Stimulated activated CD4-positive, alpha-beta T cell treated with anti-CD3 and anti-CD28 coated beads, Interleukin-12 subunit alpha, Interleukin-12 subunit beta, amount 100 ng/mL, for 24 hours (primary cell): ENCODE measurements at places on chromosomes 16 and 17.
A peak's percentile ranks its signal among the peaks of the same experiment; 100 is the strongest.

DNA sequence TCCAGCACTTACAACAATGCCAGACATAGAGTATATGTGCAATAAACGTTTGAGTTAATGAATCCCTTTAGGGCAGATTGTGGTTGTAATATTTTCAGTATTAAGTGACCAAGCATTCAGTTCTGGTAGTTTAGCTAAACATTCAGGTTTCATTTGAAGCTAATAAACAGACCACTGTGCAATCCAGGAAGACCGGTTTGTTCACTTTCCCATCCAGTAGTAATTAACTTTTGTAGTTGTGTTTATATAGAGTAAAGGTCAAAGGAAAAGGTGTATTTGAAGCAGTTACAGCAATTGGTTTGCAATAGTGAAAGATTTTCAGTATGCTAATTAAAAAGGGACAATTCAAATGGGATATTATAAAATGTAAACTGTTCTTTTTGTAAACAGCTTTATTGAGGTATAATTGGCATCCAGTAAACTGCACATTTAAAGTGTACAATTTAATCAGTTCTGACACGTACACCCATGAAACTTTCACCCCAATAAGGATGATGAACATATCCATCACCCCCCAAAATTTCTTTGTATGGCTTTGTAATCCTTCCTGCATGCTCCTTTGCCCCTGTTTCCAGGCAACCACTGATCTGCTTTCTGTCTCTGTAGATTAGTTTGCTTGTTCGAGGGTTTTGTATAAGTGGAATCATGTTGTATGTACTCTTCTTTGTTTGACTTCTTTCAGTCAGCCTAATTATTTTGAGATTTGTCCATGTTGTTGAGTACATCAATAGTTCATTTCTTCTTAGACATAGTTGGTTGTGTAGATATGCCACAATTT lies 26.3 kb downstream of the MRTFB start:
- no peak for DNase-seq

DNA sequence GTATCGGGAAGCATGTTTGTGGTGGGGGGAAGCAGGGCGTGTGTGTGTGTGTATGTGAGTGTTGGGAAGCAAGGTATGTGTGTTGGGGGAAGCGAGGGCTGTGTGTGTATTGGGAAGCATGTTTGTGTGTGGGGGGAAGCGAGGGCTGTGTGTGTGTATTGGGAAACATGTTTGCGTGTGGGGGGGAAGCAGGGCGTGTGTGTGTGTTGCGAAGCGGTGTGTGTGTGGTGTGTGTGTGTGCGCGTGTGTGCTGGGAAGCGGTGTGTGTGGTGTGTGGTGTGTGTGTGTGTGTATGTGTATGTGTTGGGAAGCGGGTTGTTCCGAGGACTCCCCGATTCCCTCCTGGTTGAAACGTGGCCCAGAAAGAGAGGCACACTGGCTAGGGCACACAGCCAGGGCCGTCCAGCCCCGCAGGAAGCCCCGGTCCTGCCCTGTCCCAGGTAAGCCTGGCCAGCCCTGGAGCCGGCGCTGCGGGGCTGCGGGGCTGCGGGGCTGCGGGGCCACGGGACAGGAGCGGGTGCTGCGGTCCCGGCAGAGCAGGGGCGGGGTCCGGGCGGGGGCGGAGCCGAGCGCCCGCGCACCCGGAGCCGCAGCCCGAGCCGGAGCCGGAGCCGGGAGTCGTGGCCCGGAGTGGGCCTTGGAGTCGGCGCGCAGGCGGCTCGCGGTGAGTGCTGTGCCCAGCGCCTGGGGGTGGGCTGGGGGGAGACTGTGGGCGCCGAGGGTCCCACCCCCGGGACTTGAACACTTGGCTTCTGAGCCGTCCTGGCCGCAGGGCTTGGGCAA lies at the start of gene NOD2:
Gene NOD2 (plus strand): TSS at position 608 of the 783 bp plus-strand sequence. CDS start 5,890 bp downstream, outside the sequence.
- DNase-seq = no peak

DNA sequence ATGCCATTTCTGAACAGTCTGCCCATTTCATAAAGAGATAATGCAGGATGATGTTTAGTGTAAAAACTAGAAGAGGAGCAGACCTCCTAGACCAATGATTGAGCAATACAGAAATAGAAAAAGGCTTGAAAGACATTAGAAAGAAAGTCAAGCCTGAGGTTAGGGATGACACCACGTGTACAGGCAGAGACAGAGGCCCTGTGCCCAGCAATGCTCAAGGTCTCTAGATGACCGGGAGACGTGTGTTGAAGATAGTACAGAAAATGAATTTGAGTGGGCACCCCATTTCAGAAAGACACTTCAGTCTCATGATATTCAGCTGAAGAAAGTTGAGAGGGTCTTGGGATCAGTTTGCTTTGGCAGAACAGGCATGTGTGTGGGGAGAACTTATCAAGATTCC lies 5.4 kb downstream of the GID4 start:
- no peak for DNase-seq

DNA sequence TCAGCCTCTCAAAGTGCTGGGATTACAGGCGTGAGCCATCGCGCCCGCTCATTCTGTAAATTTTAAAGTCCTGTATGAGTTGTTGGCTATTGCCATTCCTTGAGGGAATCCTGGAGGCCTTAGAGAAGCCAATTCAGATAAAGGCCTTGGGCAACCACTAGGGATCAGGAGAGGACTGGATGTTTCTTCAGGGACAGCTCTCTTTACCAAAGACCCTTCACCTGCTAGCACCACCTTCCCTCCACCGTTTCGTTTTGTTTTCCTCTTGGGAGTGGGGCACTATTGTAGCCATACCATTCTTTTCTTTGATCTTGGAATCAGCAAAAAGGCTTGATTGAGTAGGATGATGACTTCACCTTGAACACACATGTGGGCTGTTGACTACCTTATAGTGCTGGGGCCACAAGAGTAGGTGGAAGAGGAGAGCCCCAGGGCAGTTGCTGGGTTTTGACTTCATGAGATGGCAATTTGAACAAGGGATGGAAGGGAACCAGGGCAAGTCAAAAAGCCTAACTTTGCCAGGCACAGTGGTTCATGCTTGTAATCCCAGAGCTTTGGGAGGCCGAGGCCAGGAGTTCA lies 7.0 kb upstream of the ANKRD40CL start:
- DNase-seq = no peak

DNA sequence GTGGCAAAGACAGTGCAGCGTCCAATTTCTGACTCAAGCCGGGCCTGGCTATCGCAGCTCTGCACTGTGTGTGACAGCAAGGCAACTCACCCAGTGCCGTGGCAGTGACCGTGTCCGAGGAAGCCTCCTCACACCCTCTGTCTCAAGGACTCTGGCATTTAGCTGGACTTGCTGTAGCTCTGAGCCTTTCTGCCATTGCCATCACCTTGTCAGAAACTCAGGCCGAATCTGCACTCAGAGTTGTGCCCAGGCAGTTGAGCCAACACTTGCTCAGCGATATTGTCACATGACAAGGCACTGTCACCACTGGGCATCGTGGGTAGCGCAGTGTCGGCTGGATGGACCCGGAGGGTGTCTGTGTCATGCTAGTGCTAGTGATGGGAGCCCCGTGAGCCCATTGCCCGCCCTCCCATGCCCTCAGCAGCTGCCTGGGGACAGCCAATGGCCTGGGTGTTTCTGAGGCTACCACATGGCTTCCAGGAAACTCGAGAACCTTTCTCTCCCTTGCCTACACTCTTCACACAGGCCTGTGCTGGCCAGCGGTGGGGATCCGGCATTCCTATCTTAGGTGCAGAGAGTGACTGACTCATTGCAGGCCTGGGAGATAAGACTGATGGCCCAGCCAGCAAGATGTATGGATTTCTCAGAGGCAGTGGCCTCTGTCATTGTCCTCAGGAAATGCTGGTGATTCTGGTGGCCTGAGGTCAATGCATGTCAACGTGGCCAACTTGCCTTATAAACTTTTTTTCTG lies 22.1 kb upstream of the STH start:
- no peak for DNase-seq

- DNase-seq = no peak
Measured at GRCh38 chr17:49482144-49482817, 12.8 kb upstream of the NGFR start.

- DNase-seq = no peak
Measured at GRCh38 chr16:50021544-50021943, 3.5 kb upstream of the CNEP1R1 start.

DNA sequence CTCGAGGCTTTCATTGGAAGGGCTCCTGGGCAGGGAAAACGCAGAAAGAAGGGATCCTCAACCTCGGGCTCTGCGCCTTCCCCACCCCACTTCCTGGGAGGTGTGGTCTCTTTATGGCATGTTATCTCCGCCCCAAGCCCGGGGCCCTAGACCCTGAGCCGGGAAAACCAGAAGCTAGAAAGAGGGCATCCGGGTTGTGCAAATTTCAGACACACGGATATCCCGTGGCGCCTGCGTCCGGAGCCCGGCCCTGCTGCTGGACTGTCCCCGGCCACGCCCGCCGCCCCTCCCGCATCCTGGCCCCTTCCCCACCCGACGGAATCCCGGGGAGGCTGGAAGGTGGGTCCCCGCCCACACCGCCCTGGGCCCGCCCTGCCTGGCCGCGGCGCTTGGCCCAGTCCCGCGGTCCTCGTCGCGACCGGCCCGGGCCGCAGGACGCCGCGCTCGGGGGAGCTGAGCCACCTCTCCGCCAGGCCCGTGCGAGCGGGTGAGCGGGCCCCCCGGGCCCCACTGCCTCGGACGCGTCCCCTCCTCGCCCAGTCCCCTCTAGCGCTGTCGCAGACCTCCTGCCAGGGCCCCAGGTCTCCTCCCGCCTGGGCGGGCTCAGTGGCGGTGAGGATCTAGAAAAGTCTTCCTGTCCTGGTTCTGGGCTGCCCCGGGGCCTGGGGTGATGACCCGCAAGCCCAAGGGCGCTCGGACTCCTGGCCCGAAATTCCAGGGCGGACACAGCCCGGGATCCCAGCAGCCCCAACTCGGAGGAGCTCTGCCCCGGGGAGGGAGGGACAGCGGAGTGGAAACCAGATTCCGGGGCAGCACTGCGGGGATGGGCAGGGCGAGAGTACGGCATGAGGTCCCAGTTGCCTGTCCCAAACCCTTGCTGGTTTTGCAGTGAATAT lies at the start of gene SLC16A5:
Gene SLC16A5 (plus strand): TSS at position 397 of the 896 bp plus-strand sequence. CDS start 5,683 bp downstream, outside the sequence.
- no peak for DNase-seq

- peak; percentile 37 for DNase-seq
Measured at GRCh38 chr17:48492401-48493298, 38.2 kb downstream of the HOXB1 start.

DNA sequence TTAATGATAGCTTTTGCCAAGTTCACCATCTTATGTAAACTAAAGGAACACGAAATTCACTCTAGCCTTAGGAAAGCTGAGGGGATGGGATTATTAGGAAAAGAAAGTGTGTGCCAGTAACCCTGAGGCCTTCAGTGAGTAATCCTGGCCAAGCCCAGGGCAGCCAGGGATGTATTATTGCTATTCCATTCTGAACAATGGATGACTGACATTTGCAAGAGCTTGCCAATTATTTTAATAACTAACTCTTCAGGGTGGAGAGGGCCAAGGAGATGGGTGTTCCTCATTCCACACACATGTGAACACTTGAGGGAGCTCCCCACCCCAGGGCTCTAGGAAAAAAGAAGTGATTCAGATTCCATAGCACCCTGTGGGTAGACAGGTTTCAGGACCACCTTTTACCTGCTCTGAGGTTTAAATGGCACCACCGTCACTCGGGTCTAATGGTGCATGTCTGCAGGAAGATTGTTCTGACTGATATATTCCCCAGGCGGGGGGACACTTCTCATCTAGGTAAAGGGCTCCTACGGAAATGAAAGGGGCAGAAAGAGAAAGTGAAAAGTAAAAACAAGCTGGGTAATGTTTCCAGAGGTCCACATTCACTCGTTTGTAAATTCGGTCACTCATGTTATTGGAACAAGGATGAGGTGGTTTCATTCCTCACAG lies 41.5 kb downstream of the TK2 start:
- no peak for DNase-seq
